ENCODE measurements at places on chromosomes 3 and 15. TPM values are rescaled to one million over a fixed set of nuclear protein-coding genes. Genes with fewer than 3 reads are reported as not detected.

Gene GUCA1C
- total RNA-seq, result not detected

Gene CSPG4
- 0.15 TPM for total RNA-seq

Gene CFAP100
- not detected for total RNA-seq

- H3K27ac ChIP-seq, result no peak overlapping the region
- no peak for DNase-seq
- no peaks in the 10 kb centered on the region for H3K36me3 ChIP-seq
- no peaks in the 10 kb centered on the region for H3K27me3 ChIP-seq
Measured at GRCh38 chr3:27540231-27540630, 56.0 kb upstream of the SLC4A7 start.

- peaks cover 22% of the 10 kb centered on the region for H3K36me3 ChIP-seq
- peak overlapping the region; percentile 35 for H3K27ac ChIP-seq
- DNase-seq, result peak; percentile 77
- H3K27me3 ChIP-seq, result no peaks in the 10 kb centered on the region
- H3K4me1 ChIP-seq, result peaks cover 15% of the 10 kb centered on the region
- H3K4me3 ChIP-seq, result peak overlapping the region; percentile 29
Measured at GRCh38 chr3:105722943-105723556, 145.8 kb downstream of the CBLB start.

DNA sequence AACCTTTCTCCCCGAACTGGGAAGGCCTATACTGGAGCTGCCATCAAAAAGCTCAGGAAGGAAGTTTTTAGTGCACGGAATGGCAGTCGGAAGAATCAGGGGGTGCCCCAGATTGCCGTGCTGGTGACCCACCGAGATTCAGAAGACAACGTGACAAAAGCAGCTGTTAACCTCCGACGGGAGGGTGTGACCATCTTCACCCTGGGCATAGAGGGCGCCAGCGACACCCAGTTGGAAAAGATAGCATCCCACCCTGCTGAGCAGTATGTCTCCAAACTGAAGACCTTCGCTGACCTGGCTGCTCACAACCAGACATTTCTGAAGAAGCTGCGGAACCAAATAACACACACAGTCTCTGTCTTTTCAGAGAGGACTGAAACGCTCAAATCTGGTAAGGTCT, 48.2 kb downstream of the COL6A6 start:
- no peak overlapping the region for H3K4me3 ChIP-seq
- no peak for DNase-seq
- H3K27ac ChIP-seq, result no peak overlapping the region
- H3K27me3 ChIP-seq, result no peaks in the 10 kb centered on the region
- H3K4me1 ChIP-seq, result no peaks in the 10 kb centered on the region
- H3K36me3 ChIP-seq, result no peaks in the 10 kb centered on the region

- no peak overlapping the region for H3K27ac ChIP-seq
- no peak overlapping the region for H3K4me3 ChIP-seq
- H3K36me3 ChIP-seq, result no peaks in the 10 kb centered on the region
- no peaks in the 10 kb centered on the region for H3K27me3 ChIP-seq
- no peaks in the 10 kb centered on the region for H3K4me1 ChIP-seq
- no peak for DNase-seq
Measured at GRCh38 chr3:195768414-195768813, 43.3 kb downstream of the MUC4 start.

GRCh38 chr3:128483657-128484403, 9.2 kb downstream of the GATA2 start:
- H3K4me1 ChIP-seq, result peaks cover 38% of the 10 kb centered on the region
- H3K27me3 ChIP-seq, result peaks cover 84% of the 10 kb centered on the region
- no peaks in the 10 kb centered on the region for H3K36me3 ChIP-seq
- peak; percentile 18 for DNase-seq
- H3K27ac ChIP-seq, result no peak overlapping the region

DNA sequence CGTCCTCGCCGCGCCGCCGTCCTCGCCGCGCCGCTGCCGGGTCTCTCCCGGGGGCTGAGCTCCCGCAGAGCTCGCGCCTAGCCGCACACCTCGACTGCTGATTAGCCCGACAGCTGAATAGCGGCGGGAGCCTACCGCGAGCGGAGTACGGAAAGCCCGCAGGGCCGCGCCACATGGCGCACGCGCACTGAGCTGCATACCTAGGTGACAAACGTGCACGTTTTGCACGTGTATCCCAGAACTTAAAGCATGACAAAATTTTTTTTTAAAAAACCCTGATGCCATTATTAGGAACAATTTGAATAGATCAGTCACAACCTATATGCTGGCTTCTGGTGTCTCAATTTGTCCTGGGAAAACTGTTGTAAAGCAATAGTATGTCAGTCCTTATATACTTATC, at the start of gene GOLGA8A:
GOLGA8A (minus strand) TSS at position 122 of the 400 bp plus-strand sequence. CDS start 48,117 bp downstream, outside the sequence.
- H3K4me3 ChIP-seq, result peak within 1 kb of the TSS; percentile 61
- H3K4me1 ChIP-seq, result peaks cover 6% of the 10 kb centered on the region
- no peak within 1 kb of the TSS for H3K27ac ChIP-seq
- no peaks in the 10 kb centered on the region for H3K36me3 ChIP-seq
- DNase-seq, result peak; percentile 68

DNA sequence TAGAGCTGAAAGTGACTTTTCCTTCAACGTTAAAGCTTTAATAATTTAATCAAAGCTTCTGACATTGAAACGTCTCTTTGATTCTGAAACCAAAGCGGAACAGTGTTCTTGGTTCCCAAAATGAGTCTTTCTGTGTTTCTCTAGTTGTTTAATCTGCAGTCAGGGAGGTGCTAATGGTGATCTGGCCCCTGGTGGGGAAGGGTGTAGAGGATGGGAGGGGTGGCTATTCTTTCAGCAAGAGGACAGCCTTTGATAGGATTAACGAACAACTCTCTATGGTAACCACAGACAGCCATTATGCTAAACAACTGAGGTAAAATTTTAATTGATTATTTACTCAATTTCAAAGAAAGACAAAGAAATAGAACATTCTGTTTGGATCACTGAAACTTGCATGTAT, 79.9 kb upstream of the CADPS start:
- no peak overlapping the region for H3K27ac ChIP-seq
- H3K4me3 ChIP-seq, result no peak overlapping the region
- H3K27me3 ChIP-seq, result no peaks in the 10 kb centered on the region
- no peaks in the 10 kb centered on the region for H3K36me3 ChIP-seq
- no peaks in the 10 kb centered on the region for H3K4me1 ChIP-seq

- H3K36me3 ChIP-seq, result no peaks in the 10 kb centered on the region
- peaks cover 6% of the 10 kb centered on the region for H3K4me1 ChIP-seq
- no peak overlapping the region for H3K4me3 ChIP-seq
Measured at GRCh38 chr3:111197485-111197884, 125.9 kb downstream of the NECTIN3 start.

GRCh38 chr3:140472306-140473020, 205.4 kb upstream of the TRIM42 start:
- no peaks in the 10 kb centered on the region for H3K4me1 ChIP-seq
- no peaks in the 10 kb centered on the region for H3K27me3 ChIP-seq
- no peak overlapping the region for H3K4me3 ChIP-seq
- no peak for DNase-seq

DNA sequence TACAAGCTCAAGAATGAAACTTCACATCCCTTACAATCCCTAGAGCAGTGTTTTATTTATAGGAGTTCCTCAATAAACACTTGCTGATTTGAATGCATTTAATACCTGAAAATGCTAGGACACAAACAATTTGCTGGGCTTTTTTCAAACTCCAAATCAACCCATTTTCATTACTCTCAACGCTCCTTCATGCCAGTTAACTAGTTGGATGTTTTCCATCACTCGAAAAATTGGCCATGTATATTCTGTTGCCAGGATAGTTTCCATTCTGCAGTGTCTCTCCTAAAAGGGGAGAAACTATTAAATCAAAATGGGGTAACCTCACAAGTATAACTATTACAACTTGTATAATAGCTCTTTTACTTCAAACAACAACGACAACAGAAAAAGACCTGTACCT, 1.2 kb downstream of the GBE1 start:
- H3K27ac ChIP-seq, result peak overlapping the region; percentile 96
- DNase-seq, result peak; percentile 5
- peaks cover 14% of the 10 kb centered on the region for H3K4me1 ChIP-seq
- peak overlapping the region; percentile 76 for H3K4me3 ChIP-seq
- H3K36me3 ChIP-seq, result no peaks in the 10 kb centered on the region
- no peaks in the 10 kb centered on the region for H3K27me3 ChIP-seq

DNA sequence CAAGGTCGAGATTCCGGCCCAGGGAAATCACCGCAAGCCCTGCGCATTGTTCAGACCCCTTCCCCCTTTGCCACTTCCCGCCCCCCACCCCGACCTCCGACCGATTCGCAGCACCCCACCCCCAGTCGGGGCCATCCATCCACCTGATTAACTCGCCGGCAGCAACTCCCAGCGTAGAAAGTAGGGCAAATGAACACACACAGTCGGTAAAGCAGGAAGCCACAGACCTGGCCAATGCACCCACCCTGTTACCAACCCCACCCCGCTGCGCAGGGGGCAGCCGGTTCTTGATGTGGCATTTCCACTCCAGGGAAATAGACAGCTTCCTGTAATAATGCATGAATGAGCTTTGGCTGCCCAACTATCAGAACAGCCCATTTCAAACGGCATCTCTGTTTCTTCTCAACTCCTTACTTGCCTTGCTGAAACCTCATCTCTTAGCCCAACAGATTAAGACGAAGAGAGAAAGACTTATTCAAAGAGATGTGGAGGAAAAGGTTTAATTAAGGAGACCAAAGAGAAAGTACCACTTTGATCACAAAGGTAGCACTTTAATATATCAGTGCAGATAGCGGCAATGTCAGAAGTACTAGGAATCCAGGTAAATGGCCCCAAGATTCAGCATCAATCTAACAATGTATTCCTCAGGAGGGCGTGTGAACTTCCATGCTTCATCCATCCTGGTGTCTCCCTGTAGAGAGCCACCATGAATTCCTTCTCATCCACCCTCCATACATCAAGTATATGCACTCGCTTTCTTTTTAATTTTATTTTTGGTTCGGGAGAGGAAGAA, 1.9 kb downstream of the TNIK start:
- DNase-seq, result peak; percentile 31
- peak overlapping the region; percentile 80 for H3K4me3 ChIP-seq
- H3K27me3 ChIP-seq, result no peaks in the 10 kb centered on the region

GRCh38 chr15:63398456-63398855, 16.8 kb upstream of the CA12 start:
- H3K4me1 ChIP-seq, result no peaks in the 10 kb centered on the region
- H3K27me3 ChIP-seq, result no peaks in the 10 kb centered on the region
- DNase-seq, result no peak

Measured in B cell (primary cell).